ENCODE measurements at places on chromosomes 11 and 22. TPM values are rescaled to one million over a fixed set of nuclear protein-coding genes. Genes with fewer than 3 reads are reported as not detected.

DNA sequence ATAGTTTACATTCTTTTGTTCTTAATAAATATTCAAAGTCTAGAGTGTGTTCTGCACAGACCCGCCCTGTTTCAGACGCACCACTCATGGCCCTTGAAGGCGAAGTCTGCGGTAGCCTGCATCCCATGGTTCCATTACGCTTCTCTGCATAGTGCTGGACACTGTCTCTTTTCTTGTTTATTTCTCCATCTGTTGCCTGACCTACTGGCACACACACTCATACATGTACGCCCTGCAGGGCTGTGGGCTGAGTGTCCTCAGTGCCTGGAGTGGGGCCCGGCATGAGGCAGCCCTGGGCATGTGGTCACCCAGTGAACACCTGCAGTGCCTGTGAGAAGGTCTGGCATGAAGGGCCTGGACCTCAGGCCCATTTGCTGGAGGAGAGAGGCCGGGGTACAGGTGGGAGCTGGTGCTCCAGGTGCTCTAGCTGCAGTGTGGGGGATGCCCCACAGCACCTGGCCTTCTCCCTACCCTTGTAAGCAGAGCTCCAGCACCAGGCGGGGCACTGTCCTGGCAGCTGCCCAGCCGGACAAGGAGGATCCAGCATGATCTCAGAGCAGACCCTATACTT lies 404.1 kb downstream of the TBC1D22A start:
- no peak for DNase-seq

RAG1 gene
- total RNA-seq, result 0.41 TPM

NCF4 gene
- not detected for total RNA-seq

FGF4 gene
- total RNA-seq, result not detected

OPCML gene
- 0.07 TPM for total RNA-seq

PATE2 gene
- total RNA-seq, result not detected

C11orf16 gene
- total RNA-seq, result not detected

EHD1 gene
- total RNA-seq, result 53.4 TPM

DNA sequence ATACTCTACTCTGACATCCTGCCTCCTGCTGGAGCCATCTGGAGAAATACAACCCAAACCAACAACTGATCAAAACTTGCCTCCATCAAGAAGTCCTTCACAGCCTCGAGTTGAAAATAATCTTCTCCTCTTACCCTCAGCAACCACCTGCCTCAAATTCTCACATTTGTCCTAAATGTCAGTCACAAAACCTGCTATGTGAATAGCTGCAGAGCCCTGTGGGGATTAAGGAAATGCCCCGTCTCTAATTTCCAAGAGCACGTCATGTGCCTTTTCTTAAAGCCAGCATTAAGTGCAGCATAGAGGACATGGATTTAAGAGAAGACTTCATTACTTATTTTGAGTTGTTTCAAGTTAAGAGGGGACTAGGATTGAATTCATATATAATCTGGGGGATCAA lies 105.9 kb downstream of the TRPC6 start:
- no peak for DNase-seq

OR5T1 gene
- not detected for total RNA-seq

- DNase-seq, result no peak
Measured at GRCh38 chr11:60100516-60100915, 12.1 kb downstream of the MS4A2 start.

C11orf24 gene
- 22.6 TPM for total RNA-seq

TP53AIP1 gene
- not detected for total RNA-seq

DNA sequence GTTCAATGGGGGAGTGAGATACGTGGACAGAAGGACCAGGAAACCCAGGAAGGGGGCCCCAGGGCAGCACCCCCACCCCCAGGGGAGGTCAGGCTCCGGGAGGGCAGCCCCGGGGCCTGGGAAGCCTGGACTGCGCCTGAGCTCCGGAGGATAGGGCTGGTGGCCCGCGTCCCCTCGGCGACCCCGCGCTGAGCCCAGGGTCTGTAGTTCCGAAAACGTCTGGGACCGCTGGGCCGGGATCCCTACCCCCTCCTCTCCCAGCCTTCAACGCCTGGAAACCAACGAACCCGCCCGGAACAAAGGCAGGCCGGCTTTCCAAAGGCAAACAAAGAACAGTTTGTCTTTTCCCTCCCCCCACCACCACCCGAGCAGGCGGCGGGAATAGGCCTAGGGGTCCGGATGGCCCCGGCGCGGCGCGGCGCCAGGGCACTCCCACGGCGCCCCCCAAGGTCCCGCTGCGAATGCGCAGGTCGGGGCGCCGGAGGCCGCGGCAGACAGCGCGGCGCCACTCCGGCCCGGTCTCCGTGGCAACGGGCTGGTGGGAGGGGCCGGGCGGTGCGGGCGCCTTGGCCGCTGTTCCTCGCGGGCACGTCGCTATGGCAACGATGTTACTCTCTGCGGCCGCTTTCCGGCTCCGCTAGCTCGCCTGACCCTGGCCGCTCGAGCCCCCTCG lies 58.5 kb downstream of the IGLL1 start:
- peak; percentile 97 for DNase-seq

DNA sequence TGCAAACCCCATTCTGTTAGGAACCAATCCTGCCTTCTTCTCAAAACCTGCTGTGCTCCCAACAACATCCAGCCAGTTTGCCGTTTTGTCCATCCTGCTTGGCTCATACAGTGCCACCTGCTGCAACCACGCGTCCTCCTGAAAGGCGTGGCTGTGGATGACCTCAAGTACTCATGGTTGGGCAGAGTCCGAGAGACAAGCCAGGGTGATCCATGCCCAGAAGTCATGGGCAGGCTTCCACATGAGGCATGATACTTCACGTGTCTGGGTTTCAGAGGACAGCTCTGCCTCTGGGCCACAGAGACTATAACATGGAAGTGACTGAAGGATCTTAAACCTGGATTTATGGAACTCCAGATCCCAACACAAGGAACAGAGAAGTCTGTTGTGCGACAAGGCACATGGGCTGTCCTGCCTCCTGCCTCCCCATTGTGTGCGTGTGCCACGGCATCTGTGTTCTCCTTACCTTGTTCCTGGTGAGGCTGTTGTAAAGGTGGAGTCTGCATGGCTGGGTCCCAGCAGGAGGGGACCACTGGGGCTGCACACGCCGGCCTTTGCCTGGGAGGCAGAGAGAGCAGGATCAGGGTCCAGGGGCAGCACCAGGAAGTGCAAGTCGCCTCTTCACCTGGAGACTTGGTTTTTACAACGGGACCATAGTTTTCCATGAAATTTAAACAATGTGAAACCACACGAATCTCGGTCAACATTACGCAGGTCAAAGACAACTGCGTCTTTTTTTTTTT lies 15.4 kb downstream of the CARS1 start:
- no peak for DNase-seq

PDE2A gene
- 1.5 TPM for total RNA-seq

GRCh38 chr22:24118689-24119384 lies 62.5 kb upstream of the SUSD2 start:
- no peak for DNase-seq

IGSF22 gene
- total RNA-seq, result not detected

DNA sequence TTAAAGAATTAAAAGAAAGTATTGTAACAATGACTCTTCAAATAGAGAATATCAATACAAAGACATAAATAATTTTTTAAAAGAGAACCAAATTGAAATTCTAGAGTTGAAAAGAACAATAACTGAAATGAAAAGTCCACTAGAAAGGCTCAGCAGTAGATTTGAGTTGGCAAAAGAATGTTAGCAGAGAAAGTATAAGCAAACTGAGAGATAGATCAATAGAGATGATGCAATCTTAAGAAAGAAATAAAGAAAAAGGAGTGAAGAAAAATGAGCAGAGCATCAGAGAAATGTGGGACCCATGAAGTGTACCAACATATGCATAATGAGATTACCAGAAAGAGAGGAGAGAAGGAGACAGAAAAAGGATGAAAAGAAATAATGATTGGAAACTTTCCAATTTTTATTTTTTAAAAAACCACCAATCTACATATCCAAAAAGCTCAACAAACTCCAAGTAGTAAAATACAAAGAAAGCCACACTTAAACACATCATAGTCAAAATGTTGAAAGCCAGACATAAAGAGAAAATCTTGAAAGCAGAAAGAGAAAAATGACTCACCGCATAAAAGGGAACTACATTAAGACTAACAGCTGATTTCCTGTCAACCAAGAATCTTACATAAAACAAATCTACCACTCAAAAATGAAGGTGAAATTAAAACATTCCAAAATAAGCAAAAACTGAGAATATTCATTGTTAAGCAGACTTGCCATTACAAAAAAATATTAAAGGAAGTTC lies 20.9 kb downstream of the NCF4 start:
- peak; percentile 17 for DNase-seq

GRCh38 chr11:30344085-30344484 lies 21.2 kb downstream of the ARL14EP start:
- no peak for DNase-seq

DNA sequence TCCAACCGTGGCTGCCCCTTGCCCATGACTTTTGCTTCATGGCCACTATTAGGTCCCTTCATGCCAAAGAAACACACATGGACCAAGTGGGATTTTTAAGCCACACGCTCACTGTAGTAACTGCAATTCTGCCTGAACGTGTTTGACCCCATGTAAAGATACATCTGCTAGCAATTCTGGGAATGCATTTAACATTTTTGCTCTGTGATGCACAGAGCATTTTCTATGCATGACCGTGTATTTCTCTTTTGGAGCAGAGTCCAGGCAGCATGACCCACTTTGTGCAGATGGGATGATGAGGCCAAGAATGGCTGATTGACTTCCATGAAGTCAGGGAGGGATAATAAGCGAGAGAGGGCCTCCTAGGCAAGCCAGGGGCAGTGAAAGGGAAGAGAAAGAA lies 108.5 kb downstream of the TP53I11 start:
- DNase-seq, result peak; percentile 34

DNA sequence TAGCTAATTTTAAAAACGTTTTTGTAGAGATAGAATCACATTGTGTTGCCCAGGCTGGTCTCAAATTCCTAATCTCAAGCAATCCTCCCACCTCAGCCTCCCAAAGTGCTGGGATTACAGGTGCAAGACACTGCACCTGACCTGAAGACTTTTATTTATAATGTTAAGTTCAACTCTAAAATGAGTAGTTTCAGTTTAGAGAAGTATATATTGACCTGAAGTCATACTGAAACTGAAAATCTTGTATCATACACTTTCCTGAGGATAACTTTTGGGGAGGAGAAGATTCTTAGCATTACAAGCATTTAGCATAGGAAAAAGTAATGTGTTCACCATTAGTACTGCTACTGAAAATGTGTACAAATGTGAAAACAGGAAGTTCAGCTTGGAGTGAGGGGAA lies 249.3 kb downstream of the CASP12 start:
- no peak for DNase-seq

GRCh38 chr11:45409587-45409986 lies 123.4 kb upstream of the SYT13 start:
- no peak for DNase-seq

GRCh38 chr11:124886978-124887666 lies 10.5 kb downstream of the ROBO4 start:
- DNase-seq, result no peak

DNA sequence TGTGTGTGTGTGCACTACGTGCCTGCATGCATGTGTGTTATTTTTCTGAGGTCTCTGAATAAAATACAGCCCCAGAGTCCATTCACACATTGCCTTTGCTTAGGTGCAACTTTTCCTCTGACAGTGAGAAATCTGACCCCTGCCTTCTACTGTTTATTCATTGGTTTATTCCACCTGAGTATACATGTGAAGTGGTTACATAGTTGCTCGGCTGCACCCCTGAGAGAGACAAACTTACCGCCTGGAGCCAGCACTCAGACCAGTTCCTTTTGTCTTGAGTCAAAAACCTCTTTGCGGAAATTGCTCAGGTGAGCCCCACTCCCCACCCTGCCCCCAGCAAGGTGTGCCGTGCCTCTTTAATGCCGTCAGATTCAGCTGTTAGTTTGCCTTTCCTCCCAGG lies 363.6 kb downstream of the BRD1 start:
- no peak for DNase-seq

DNA sequence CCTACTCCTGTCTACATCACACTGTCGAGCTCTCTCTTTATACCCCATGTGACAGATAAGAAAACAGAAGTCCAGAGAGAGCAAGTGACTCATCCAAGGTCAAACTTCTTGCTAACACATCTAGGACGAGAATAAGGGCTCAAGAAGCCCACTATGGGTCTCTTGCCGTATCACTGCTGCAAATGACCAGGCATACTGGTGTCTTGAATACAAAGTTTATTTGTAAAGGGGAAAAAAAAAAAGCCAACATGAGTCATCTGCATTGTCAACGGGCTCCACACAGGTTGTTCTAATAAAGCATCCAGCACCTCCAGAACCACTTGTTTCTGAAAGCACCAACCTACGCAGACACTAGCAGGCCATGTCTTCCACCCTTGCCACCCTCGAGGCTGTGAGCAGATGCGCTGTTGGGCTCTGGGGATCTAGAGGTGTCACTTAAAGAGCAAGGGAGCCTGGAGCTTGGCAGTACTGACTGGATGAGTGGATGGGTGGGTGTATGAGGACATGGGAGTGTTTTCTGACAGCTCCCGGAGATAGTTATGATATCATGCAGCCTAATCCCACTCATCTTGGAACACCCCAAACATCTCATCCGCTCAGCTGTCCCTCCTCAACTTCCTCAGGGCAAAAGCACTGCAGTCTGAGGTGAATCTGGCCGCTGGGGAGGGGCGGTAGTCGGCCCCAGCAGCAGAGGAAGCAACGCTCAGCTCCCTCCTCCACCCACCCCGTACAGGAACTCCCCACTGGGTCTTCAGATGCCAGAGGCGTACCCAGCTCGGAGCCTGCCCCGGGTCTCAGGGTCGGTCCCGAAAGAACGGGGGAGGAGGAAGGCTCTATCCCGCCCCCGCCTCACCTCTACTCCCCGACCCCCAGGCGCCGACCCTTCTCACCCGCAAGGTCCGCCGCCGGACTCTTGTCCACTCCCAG lies 1.0 kb downstream of the SMCO4 start:
- peak; percentile 83 for DNase-seq

VPREB1 gene
- not detected for total RNA-seq

GRCh38 chr11:119155733-119156492 lies 7.1 kb downstream of the ABCG4 start:
- DNase-seq, result no peak

SLCO2B1 gene
- 15.6 TPM for total RNA-seq

DNA sequence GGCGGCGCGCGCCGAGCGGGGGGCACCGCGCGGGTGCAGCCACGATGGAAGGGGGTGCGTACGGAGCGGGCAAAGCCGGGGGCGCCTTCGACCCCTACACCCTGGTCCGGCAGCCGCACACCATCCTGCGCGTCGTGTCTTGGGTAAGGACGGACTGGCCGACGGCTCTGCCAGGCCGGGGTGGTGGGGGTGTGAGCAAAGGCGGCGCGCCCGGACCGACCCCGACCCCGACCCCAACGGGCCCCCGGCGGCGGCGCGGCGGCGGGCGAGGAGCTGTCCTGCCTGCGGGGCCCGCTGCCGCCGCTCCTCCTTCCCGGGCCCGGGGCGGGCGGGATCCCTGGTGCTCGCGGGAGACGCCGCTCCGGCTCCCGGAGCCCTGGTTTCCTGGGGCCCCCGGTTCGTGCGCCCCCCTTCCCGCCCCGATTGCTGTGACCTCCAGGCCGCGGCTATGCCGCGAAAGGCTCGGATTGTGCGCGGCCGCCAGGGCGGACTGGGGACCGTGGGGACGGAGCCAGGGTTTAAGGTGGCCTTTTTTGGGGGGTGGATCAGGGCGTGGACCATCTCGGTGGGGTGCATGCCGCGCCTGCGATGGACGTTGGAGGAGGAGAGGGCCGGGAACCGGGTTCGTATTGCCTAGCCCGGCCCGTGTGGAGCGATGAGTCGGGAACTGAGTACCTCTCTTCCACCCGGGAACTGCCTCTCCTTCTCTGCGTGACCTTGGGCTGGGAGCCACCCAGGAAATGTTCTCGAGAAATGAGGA lies at the start of gene SYNGR1:
SYNGR1 (plus strand) TSS at position 25 of the 760 bp plus-strand sequence; CDS start at position 45, 20 bp downstream.
- no peak for DNase-seq

All from Caki2 (cell line).